ENCODE measurements at places on chromosomes 16 and 17. TPM values are rescaled to one million over a fixed set of nuclear protein-coding genes. Genes with fewer than 3 reads are reported as not detected.
A peak's percentile ranks its signal among the peaks of the same experiment; 100 is the strongest.

Gene WSB1
- total RNA-seq = 37.5 TPM

Gene SHISA9
- total RNA-seq = 0.05 TPM

Gene SP6
- 0.08 TPM for total RNA-seq

Gene MPO
- total RNA-seq = 0.43 TPM

GRCh38 chr16:87383505-87384161 is at the start of gene FBXO31:
Gene FBXO31 (minus strand): TSS chr16:87383776. CDS start chr16:87383744, 32 bp downstream.
- peak; percentile 92 for DNase-seq

GRCh38 chr17:31549121-31549524 is 157.6 kb downstream of the RAB11FIP4 start:
- no peak for DNase-seq

DNA sequence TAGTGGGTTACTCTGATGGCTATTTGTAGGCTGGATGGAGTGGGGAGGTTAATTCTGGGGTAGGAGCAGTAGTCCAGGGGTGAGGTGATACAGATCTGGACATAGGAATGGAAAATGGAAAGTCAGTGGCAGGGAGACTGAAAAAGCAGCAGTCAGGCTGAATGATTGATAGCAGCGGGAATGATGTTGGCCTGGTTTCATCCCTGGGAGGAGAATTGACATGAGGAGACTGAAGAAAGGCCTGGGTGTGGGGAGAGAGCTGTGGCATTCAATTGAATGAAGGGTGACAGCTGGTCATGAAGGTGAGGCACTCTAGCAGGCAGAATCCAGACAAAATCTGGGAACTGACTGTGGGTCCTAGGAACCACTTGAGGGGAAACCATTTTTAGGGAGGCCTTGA is 34.7 kb upstream of the CLEC18A start:
- DNase-seq = no peak

- no peak for DNase-seq
These were observed 1.4 kb downstream of the COTL1 start for GRCh38 chr16:84616515-84616914.

- no peak for DNase-seq
These were observed 42.4 kb downstream of the CD300LF start for GRCh38 chr17:74670329-74670728.

DNA sequence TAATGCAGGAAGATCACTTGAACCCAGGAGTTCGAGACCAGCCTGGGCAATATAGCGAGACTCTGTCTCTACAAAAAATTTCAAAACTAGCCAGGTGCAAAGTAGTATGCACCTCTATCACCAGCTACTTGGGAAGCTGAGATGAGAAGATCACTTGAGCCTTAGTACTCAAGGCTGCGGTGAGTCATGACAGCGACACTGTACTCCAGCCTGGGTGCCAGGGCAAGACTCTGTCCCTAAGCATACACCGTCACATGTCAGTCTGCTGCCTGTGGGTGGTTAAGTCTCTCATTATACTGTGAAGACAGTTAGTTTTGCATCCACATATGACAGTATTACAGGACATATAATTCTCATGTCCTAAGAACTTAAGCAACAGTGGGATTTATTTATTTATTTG is 21.8 kb downstream of the NMRAL1 start:
- no peak for DNase-seq

DNA sequence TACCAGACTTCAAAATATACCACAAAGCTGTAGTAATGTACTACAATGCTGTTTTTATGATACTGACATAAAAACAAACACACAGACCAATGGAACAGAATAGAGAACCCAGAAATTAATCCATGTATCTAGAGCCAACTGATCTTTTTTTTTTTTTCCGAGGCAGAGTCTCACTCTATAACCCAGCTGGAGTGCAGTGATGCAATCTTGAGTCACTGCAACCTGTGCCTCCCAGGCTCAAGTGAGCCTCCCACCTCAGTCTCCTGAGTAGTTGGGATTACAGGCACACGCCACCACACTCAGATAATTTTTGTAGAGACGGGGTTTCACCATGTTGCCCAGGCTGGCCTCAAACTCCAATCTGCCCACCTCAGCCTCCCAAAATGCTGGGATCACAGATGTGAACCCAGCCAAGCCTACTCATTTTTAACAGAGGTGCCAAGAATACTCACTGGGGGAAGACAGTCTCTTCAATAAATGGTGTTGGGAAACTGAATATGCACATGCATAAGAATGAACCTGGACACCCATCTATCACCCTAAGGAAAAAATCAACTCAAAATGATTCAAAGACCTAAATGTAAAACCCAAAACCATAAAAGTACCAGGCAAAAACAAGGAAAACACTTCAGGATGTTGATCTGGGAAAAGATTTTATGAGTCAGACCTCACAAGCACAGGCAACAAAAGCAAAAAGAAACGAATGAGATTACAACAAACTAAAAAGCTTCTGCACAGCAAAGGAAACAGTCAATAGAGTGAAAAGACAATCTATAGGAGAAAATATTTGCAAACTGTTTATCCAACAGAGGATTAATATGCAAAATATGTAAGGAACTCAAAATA is 63.1 kb downstream of the STX8 start:
- no peak for DNase-seq

DNA sequence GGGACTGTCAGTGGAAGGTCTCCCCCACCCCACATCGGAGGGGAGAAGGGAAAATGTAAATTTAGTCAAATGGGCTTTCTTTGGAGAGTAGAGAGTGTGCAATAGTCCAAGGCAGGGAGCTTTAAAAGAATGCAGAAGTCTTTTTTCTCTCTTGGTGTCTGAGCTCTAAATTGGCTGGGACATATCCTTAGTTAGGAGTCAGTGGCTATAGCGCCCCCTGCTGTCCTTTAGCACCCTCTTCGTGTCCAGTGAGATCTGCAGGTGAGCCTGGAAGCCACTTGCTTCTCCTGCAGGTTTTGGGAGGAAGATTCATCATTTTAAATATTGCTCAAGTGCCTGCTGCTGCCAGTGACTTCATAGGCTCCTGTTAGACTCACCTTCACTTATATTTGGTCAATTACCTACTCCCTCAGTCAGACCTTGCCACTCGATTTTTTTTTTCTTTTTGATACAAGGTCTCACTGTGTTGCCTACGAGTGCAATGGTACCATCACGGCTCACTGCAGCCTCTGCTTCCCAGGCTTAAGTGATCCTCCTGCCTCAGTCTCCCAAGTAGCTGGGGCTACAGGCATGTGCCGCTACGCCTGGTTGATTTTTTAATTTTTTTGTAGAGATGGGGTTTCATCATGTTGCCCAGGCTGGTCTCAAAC is 174.8 kb downstream of the PRKCB start:
- no peak for DNase-seq

DNA sequence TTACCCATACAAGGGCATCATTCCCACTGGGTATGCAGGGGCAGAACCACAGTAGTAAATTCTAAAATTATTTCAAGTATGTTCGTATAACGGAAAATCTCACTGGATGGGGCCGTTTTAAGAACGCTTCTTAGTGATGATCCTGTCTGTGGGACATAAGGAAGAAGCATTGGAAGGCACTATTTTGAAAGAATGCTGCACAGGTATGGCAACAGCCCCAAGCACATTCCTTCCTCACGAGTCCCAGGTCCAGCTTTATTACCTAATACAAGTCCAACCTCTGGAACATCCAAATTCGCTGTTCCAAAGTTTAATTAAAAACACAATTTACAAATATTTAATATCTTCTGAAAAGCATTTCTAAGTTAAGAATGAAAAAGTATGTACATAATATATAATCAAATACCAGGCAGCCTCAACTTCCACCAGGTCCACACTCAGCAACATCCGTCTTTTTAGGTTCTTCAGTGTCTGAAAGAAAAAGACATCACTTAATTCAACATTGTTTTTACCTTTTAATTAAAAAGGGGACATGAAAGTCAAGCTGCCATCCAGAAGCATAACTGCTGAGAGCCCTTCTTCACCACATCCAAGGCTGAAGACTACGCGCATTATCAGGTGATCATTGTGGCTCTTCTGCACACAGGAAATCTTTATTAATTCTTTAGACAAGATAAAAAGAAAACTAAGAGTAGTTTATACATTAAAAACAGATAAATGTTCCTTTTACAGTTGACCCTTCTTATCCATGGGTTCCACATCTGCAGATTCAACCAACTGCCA is 49.8 kb downstream of the BRD7 start:
- no peak for DNase-seq

DNA sequence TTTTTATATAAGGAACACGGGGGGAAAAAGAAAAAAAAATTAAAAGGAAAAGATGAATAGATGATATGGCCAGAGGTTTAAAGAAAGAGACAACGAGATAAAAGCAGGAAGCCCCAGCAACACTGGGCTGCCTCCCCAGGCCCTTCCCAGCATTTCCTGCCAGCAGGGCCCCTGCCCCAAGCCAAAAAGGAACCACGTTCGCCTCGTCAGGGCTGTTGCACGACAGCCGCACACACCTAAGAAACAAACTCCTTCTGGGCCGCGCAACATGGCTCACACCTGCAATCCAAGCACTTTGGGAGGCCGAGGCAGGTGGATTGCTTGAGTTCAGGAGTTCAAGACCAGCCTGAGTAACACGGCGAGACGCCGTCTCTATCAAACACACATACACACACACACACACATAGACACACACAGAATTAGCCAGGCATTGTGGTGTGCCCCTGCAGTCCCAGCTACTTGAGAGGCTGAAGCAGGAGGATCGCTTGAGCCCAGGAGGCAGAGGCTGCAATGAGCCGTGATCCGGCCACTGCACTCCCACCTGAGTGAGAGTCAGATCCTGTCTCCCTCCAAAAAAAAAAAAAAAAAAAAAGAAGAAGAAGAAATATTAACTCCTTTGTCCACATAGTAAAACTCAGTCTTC is 83.0 kb downstream of the ANKRD11 start:
- DNase-seq = no peak

DNA sequence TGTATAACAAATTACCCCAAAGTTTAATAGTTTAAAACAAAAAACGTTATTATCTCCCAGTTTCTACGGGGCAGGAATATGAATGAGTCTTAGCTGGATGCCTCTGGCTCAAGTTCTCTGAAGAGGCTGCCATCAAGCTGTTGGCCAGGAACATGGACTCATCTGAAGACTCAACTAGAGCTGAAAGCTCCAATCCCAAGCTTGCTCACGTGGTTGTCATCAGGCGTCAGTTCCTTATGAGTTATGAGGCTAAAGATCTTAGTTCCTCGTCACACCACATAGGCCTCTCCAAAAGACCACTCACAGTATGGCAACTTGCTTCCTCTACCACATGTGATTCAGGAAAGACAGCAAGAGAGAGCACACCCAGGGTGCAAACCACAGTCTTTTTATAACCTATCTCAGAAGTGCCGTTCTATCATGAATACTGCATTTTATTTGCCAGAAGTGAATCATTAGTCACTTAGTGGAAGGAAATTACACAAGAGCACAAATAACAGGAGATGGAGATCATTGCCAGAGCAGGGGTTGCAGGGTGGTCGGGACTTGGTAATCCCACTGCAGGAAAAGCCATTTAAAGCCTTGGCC is 48.7 kb upstream of the NLK start:
- DNase-seq = no peak
